Left colon (tissue), 2 donors: ENCODE measurements at places on chromosomes 2 and 18.

- DNase-seq = no peak
Observed at GRCh38 chr2:25797620-25798488, 80.4 kb downstream of the ASXL2 start.

GRCh38 chr2:159076241-159076640 is 107.8 kb downstream of the TANC1 start:
- DNase-seq = no peak

DNA sequence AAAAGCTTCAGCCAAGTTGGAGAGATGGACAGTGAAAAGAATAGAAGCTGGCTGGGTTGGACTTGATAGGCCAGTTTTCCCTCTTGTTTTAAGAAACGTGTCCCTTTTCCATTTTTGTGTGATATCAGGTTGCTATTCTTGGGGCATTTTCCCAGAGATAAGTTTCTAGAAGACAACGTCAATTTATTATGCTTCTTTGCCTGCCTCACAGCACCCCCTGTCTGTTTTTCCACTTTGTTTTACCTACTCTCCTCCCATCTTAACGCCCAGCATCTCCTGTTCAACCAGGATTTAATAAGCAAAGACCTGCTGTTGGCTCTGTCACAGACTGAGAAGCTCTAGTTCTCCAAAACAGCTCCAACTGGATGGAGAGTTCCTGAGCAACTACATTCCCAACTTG is 317.8 kb upstream of the ZNF521 start:
- no peak for DNase-seq

- DNase-seq = no peak
Observed at GRCh38 chr18:36661999-36662398, 166.8 kb downstream of the TPGS2 start.

- no peak for DNase-seq
Observed at GRCh38 chr2:38116762-38117161, 40.8 kb upstream of the CYP1B1 start.

- no peak for DNase-seq
Observed at GRCh38 chr2:8249769-8250168, 432.1 kb upstream of the ID2 start.

- no peak for DNase-seq
Observed at GRCh38 chr18:9869715-9870430, 15.9 kb upstream of the TXNDC2 start.

DNA sequence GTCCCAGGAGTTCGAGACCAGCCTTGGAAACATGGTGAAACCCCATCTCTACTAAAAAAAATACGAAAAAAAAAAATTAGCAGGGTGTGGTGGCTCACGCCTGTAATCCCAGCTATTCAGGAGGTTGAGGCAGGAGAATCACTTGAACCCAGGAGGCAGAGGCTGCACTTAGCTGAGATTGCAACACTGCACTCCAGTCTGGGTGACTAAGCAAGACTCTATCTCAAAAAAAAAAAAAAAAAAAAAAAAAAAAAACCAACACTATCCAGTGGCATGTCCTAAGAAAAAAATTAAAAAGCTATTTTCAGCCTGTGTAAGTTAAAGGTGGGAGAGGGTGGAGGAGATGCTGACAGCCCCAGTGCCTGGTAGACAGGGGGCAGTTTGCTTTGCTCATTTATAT is 32.2 kb upstream of the REL start:
- DNase-seq = no peak

DNA sequence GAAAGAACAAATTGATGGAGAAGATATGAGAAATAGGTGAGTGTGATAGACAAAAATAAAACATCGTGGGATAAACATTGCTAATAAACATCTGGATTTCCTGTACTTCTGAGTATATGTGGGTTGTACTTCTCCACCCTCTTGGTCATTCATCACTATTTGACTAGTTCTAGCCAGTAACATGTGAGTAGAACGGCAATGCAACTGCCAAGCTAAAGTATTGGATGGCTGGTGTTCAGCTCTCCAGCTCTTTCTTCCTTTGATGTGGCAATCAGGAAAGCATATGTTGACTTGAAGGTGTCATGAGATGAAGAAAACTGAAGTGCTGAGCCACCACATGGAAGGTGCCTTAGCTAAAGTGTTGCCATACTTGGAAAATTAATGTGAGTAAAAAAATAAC is 144.9 kb downstream of the SCG2 start:
- DNase-seq = no peak
